Inflammatory macrophage treated with lipopolysaccharide for 1 hour (primary cell): ENCODE measurements at places on chromosomes 1 and 21.

DNA sequence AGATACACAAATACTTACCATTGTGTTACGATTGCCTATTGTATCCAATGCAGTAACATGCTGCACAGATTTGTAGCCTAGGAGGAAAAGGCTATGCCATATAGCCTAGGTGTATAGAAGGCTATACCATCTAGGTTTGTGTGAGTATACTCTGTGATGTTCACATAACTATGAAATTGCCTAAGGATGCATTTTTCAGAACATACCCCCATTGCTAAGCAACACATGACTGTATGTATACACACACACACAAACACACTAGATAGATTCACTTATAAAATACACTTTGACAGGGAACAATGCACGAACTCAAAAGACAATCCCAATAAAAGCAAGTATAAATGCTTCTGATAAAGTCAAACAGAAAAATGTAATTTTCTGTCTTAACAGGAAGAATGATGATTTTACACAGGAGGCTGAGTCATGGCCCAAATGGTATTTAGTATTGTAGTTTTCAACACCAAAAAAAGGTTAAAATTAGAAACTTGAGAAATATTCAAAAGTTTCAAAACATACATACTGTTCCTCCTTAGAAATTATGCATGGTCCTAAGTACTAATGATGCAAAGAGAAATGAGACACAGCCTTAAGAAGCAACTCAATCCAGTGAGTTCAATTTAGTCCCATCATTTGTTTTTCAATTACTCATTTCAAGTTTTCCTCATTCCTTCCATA is 12.2 kb downstream of the FH start:
- peak; percentile 65 for DNase-seq

GRCh38 chr1:156765666-156766065 is 1.7 kb upstream of the PRCC start:
- peak; percentile 71 for DNase-seq

DNA sequence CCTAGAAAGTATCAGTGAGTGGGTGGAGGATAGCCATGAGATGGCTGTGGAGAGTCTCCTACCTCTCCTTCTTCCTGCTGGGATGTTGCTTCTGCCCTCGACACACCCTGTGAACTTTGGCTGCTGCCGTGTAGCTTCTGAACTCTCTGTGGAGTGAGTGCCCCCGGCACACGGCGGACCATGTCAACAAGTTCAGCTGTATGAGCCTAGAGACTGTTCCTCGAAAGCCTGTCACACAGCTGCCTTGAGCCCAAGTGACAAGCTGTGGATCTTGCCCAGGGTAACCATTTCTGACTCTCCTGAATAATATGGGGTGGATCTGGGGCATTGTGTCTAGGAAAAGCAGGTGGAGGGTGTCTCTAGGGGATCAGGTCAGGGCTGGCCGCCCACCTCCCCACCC is 143.2 kb downstream of the NOS1AP start:
- no peak for DNase-seq

DNA sequence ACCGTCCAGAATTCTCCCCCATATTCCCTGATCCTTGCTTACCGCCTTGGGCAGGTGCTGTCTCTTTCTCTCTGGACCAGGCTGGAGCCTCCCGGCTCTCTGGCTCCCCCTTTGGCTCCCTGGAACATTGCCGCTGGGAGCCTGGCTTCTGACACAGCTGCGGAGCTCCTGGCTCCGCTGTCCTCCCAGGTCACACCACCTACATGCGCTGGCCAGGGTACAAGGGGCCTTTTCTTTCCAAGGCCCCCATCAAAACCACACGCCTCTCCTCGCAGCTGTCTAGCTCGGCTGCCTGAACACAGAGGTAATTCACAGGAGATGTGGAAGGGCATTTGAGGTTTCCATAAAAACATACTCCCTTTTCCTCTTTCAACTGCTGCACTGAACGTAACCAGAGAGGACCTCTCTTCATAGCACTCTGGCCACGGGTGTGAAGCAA is 7.5 kb upstream of the ZNF648 start:
- peak; percentile 13 for DNase-seq

DNA sequence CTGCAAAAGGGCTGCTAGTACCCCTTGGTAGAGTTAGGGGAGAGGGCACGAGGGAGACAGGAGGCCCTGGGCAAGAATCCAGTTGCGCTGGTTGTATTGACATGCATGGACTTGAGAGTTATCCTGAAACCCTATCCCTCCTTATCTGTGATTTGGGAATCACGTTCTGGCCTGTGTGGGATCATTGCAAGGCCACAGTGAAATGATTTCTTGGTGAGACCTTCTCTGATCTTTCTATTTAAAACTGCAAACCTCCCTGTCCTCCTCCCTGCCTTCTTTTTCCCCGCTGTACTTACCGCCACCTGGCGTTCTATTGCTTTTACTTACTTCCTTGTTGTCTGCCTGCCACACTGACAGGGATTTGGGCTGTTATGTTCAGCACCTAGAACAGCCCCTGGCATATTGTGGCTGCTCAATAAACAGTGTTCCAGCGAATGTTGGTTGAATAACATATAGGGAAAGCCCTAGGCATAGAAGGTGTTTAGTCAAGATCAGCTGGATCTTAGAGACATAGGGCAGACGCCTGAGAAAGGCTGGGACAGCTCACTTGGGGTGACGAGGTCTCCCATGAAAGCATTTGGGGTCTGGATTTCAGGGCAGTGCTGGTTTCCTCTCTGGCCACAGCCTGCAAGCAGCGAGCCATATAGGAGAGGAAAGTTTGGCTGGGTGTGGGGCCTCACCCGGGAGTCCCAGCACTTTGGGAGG is 25.6 kb downstream of the ALPL start:
- peak; percentile 49 for DNase-seq

GRCh38 chr21:15063814-15064575 is 805 bp downstream of the NRIP1 start:
- no peak for DNase-seq

- DNase-seq: no peak
Measured at GRCh38 chr1:75471252-75471651, 139.7 kb downstream of the SLC44A5 start.
